ENCODE measurements at places on chromosomes 6 and 20.

DNA sequence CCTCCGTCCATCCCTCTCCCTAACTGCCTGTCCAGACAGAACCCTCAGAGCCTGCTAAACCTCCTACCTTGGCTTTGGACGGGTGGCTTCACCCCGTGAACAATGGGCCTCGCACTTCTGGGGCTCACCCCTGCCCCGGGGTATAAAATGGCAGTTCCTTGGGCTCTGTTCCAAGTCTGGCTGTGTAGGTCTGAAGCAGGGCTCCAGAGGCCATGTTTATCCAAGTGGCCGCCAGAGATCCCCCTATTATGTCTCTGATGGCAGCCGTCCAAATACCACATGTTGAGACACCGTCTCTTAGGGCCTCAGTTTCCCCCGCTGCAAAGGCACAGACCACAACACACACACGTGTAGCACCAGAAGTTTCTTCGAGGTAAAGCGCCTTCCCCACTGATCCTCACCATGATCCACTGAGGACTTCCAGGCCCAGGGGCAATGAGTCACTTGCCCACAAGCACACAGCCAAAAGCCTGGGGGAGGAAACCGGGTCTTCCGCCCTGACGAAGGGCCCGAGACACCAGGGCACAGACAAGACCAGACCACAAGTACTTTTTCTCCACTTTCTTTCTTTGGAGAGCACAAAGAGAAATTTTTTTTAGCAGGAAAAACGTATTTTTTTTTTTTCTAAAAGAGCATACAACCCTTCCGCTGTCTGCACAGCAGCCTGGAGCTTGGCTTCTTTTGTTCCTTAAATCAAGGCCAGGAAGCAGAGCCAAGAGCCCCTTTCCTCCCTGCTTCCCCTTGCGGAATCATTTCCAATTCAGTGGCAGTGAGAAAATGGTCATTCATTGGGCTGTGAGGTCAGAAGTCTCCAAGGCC lies 11.8 kb downstream of the CPNE5 start:
- H3K4me3 ChIP-seq, result no peak overlapping the region
- H3K27me3 ChIP-seq, result no peaks in the 10 kb centered on the region

DNA sequence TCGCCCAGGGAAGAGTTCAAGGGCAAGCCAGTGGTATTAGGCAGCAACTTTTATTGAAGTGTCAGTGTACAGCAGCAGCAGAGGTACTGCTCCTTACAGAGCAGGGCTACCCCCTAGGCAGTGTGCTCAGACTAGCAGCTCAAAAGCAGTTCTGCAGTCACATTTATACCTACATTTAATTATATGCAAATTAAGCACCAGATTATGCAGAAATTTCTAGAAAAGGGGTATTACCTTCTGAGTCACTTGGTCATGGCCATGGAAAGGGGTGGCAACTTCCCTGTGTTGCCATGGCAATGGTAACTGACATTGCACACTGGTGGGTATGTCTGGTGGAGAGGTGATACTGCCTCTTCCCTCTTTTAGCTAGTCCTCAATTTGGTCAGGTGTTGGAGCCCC lies 2.1 kb upstream of the ZKSCAN4 start:
- peaks cover 5% of the 10 kb centered on the region for H3K27me3 ChIP-seq
- no peak for DNase-seq
- H3K4me1 ChIP-seq, result peaks cover 4% of the 10 kb centered on the region
- no peak overlapping the region for H3K27ac ChIP-seq

DNA sequence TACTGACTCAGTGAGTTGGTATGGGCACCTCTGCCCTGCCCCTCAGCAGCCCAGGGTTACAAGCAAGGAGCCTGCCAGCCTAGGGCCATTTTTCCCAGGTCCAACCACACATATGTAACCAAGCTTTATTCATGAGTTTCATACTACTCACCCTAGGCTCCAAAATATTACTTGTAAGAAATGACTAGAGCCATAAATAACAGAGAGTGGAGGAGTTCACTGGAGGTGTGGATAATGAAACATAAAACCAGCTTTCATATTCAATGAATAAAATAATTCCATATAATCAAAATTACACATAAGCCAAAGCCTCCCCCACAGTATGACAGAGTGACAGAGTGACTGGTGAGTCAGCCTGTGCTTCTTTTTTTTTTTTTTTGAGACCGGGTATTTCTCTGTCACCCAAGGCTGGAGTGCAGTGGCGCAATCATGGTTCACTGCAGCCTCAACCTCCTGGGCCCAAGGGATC lies 229.8 kb upstream of the SASH1 start:
- no peaks in the 10 kb centered on the region for H3K36me3 ChIP-seq
- H3K4me3 ChIP-seq, result no peak overlapping the region
- no peaks in the 10 kb centered on the region for H3K4me1 ChIP-seq
- H3K27ac ChIP-seq, result no peak overlapping the region
- DNase-seq, result no peak

GRCh38 chr6:119612911-119613381 lies 263.4 kb upstream of the MAN1A1 start:
- H3K27me3 ChIP-seq, result no peaks in the 10 kb centered on the region
- H3K4me3 ChIP-seq, result no peak overlapping the region
- DNase-seq, result no peak
- H3K36me3 ChIP-seq, result no peaks in the 10 kb centered on the region

DNA sequence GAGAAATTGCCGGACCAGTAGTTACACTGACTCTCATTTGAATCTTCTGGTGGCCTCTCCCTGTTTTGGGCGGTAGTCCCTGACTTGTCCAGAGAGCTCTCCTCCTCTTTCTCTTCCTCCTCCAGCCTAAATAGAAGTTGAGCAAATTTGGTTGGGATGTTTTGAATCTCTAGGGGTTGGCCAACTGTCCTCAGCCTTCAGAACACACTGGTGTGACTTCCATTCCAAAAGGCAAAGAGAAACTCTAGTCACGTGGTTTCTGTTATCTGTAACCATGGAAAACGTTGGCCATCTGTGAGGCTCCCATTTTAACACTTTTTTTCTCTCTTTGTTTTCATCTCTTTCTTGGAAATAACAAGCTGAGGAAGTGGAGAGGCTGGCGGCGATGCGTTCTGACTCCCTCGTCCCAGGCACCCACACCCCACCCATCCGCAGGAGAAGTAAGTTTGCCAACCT lies 275.3 kb downstream of the TBC1D7 start:
- no peak for DNase-seq
- peaks cover 26% of the 10 kb centered on the region for H3K36me3 ChIP-seq
- H3K27ac ChIP-seq, result no peak overlapping the region
- no peaks in the 10 kb centered on the region for H3K27me3 ChIP-seq
- no peak overlapping the region for H3K4me3 ChIP-seq

DNA sequence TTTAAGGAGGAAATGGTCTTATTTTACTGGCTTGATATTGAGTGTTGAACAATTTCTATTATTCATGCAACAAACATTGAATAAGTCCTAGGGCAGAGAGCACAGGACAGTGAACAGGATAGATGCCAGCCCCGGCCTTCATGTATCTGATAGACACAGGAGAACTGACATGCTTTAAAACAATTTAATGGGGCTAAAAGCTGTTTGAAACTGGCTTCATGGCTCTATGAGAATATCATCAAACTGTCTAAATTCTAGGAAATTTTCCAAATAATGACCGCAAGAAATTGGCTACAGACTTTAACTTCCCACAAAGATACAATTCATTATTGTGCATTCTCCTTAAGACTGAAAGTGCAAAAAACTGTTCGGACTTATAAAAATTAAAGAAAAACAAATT lies 69.0 kb downstream of the ID4 start:
- H3K4me1 ChIP-seq, result peaks cover 7% of the 10 kb centered on the region
- H3K36me3 ChIP-seq, result no peaks in the 10 kb centered on the region
- H3K27ac ChIP-seq, result no peak overlapping the region
- DNase-seq, result no peak
- H3K4me3 ChIP-seq, result no peak overlapping the region

DNA sequence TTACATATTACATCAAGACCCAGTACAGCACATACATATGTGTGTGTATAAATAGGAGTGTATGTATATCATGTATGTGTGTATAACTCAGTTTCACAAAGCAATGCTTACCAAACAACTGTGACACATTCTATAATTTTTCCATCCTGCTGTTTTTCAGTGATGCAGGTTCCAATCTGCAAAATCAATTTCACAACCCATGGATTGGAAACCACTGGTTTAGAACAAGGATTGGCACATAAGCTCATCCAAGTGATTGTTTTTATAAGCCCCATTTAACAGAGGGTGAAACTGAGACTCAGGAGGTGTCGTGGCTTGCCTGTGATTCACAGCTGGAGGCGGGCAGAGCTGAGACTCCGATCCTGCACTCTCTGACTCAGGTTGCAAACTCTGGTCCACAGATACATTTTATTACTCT lies 158.2 kb downstream of the ZMYND8 start:
- no peak overlapping the region for H3K4me3 ChIP-seq
- H3K4me1 ChIP-seq, result no peaks in the 10 kb centered on the region
- H3K27ac ChIP-seq, result no peak overlapping the region
- DNase-seq, result no peak

GRCh38 chr20:50636601-50637540 lies 54.5 kb downstream of the RIPOR3 start:
- no peak overlapping the region for H3K4me3 ChIP-seq
- no peak overlapping the region for H3K27ac ChIP-seq
- peaks cover 6% of the 10 kb centered on the region for H3K4me1 ChIP-seq

- H3K27me3 ChIP-seq, result no peaks in the 10 kb centered on the region
- H3K4me1 ChIP-seq, result no peaks in the 10 kb centered on the region
- no peak for DNase-seq
Measured at GRCh38 chr20:62964700-62965099, 12.2 kb downstream of the SLC17A9 start.

DNA sequence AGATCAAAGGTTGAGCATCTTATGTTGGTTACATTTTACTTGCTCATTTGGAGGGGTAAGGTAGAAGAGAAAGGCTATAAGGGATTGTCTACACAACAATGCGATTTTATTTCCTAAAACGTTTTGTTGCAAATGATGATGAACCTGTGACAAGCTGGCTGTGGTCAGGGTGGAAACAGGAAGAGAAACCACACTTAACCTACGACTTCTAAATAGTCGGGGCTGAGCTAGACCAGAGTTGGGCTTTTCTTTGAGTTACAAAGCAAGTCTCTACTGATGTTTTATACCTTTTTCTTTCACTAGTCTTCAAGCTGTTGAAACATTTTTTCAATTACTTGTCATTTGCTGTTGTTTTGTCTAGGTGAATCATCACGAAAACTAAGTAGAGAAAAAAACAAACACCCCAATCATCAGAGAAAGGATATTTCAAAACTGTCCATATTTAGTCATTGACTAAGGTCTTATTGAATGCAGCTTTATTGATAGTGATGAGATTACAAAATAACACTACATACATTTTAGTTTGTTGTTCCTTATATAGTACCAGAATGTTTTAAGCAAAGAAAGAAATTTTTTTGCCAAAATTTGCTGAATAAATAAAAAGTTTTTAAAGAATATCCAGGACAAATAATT lies 18.0 kb downstream of the KLHL31 start:
- peaks cover 6% of the 10 kb centered on the region for H3K27me3 ChIP-seq
- DNase-seq, result no peak
- no peak overlapping the region for H3K27ac ChIP-seq
- no peak overlapping the region for H3K4me3 ChIP-seq
- H3K4me1 ChIP-seq, result no peaks in the 10 kb centered on the region

GRCh38 chr20:32965115-32965514 lies 39.1 kb downstream of the SUN5 start:
- H3K27ac ChIP-seq, result no peak overlapping the region
- H3K4me1 ChIP-seq, result peaks cover 8% of the 10 kb centered on the region
- no peaks in the 10 kb centered on the region for H3K27me3 ChIP-seq
- no peaks in the 10 kb centered on the region for H3K36me3 ChIP-seq
- peak; percentile 29 for DNase-seq

- no peak overlapping the region for H3K4me3 ChIP-seq
- H3K27ac ChIP-seq, result no peak overlapping the region
- no peaks in the 10 kb centered on the region for H3K4me1 ChIP-seq
- H3K27me3 ChIP-seq, result no peaks in the 10 kb centered on the region
- H3K36me3 ChIP-seq, result no peaks in the 10 kb centered on the region
- no peak for DNase-seq
Measured at GRCh38 chr6:112237595-112237994, 16.8 kb downstream of the LAMA4 start.

- peaks cover 4% of the 10 kb centered on the region for H3K4me1 ChIP-seq
- H3K36me3 ChIP-seq, result no peaks in the 10 kb centered on the region
- no peak for DNase-seq
- no peak overlapping the region for H3K27ac ChIP-seq
- no peak overlapping the region for H3K4me3 ChIP-seq
Measured at GRCh38 chr20:22462975-22463914, 121.1 kb downstream of the FOXA2 start.

GRCh38 chr20:1334761-1335160 lies 5.8 kb upstream of the SDCBP2 start:
- no peaks in the 10 kb centered on the region for H3K27me3 ChIP-seq
- no peak overlapping the region for H3K27ac ChIP-seq
- peak; percentile 34 for DNase-seq
- peaks cover 16% of the 10 kb centered on the region for H3K36me3 ChIP-seq
- no peak overlapping the region for H3K4me3 ChIP-seq

DNA sequence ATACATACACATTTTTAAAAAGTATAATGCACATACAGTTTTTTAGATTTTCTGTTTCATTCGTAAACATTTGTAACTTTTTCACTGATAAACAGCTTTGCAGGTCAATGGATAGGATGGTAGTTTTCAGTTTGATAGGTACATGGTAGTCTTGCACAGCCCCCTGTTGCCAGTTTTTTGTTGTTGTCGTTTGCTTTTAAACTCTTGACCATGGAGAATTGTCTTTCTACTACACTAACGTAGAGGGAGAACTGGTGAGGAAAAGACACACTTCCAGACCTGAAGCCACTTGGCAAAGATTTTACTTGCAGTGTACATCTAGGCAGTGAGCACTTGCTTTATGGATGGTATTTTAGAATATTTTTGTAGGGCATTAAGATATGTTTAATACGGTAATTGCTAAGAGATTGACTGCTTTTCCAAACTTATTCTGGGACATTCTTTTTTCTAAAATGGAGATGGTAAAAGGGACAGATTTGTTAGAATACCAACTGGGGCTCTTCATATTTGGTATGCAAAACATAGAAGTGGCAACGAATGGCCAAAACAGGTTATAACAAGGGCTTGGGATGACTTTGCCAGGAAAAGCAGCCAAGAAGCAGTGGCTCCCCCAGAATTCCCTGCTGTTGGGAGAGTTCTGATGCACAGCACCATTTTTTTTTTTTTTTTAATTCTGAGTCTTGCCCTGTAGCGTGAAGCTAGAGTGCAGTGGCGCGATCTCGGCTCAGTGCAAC lies 1.5 kb downstream of the PYGB start:
- H3K27ac ChIP-seq, result no peak overlapping the region
- no peak for DNase-seq
- peaks cover 9% of the 10 kb centered on the region for H3K36me3 ChIP-seq
- no peaks in the 10 kb centered on the region for H3K4me1 ChIP-seq
- no peaks in the 10 kb centered on the region for H3K27me3 ChIP-seq

DNA sequence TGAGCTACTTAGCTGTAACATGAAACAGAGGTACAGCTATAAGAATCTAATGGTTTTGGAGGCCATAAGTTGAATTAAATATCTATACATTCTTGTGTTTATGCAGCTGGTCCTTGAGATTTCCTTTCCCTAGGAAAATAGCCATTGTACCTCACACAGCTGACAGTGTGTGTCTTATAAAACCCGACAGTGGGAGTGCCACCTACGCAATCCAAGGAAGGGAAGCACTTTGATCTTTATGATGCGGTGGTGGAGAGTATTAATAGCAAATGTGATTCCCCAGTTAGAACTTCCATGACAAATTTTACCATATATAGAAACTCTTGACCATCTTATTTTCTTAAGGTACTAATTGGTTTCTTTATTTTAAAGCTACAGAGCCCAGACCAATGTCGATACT lies 149.5 kb downstream of the TMEM200A start:
- no peaks in the 10 kb centered on the region for H3K27me3 ChIP-seq
- no peaks in the 10 kb centered on the region for H3K36me3 ChIP-seq
- no peak overlapping the region for H3K4me3 ChIP-seq
- no peaks in the 10 kb centered on the region for H3K4me1 ChIP-seq
